ENCODE measurements at places on chromosomes 7 and 10.

DNA sequence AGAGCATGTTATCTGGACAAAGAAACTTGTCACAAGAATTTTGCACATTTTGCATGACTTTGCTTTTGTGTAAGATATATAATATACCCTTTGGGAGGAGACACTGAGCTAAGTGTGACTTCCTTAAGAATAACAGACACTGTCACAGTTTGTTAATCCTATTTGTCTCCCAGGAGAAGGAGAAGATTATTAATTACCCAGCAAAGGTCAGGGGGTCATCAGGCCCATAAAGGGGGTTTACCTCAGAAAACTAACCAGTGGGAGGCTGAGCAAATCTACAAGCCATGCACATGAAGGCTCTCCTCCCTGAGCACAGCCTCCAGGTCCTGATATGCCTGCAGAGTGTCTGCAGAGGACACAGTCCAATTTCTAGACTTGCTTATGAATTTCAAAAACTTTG is 10.1 kb upstream of the MET start:
- no peaks in the 10 kb centered on the region for H3K27me3 ChIP-seq
- H3K27ac ChIP-seq: no peak overlapping the region
- no peaks in the 10 kb centered on the region for H3K4me1 ChIP-seq
- no peak for DNase-seq
- no peaks in the 10 kb centered on the region for H3K36me3 ChIP-seq
- no peak overlapping the region for H3K4me3 ChIP-seq

DNA sequence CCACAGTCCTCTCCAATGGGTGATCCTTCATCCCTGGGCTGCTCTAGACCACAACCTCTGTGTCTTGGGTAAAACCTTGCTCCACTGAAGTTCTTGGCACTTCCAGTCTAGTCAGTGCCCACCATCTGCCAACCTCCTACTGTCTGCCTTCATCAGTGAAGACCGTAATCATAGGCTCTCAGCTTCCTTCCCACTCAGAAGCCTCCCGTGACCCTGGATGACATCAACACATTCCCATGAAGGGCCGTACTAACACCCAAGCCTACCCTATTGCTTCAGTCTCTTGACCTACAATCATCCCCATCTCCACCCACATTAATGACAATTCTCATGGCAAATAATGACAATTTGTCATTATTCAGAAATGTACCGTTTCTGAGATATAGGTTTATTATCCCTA is 27.6 kb upstream of the GARS1 start:
- peaks cover 14% of the 10 kb centered on the region for H3K36me3 ChIP-seq
- H3K27me3 ChIP-seq: no peaks in the 10 kb centered on the region
- no peak overlapping the region for H3K4me3 ChIP-seq

DNA sequence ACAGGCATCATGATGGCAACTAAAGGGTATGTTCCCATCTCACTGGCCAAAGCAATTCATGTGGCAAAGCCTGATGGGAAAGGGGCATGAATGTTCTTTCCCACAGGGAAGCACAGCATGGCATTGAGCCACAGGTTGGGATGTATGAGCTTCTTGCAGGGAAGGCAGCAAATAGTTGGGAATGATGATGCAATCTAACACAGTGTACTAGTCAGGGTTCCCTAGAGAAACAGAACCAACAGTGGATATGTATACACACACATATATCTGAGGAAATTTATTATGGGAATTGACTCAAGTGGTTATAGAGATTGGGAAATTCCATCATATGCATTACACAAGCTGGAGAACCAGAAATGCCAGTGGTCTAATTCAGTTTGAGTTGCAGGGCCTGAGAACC is 253.6 kb upstream of the NPVF start:
- no peaks in the 10 kb centered on the region for H3K27me3 ChIP-seq
- no peak overlapping the region for H3K4me3 ChIP-seq
- no peak overlapping the region for H3K27ac ChIP-seq

GRCh38 chr10:103761075-103761920 is 94.1 kb downstream of the SH3PXD2A start:
- no peaks in the 10 kb centered on the region for H3K27me3 ChIP-seq
- peaks cover 17% of the 10 kb centered on the region for H3K4me1 ChIP-seq
- H3K36me3 ChIP-seq: no peaks in the 10 kb centered on the region
- no peak for DNase-seq
- no peak overlapping the region for H3K4me3 ChIP-seq
